ENCODE measurements at places on chromosomes 7 and 10. TPM values are rescaled to one million over a fixed set of nuclear protein-coding genes. Genes with fewer than 3 reads are reported as not detected.

Gene HYAL4
- 0.18 TPM for total RNA-seq

Gene UBTD1
- total RNA-seq: 15.2 TPM

Gene CLEC5A
- total RNA-seq: 2.3 TPM

Gene GSAP
- 13.8 TPM for total RNA-seq

Gene SH2D4B
- total RNA-seq: 0.12 TPM

Gene ASZ1
- not detected for total RNA-seq

Gene C10orf90
- total RNA-seq: 0.70 TPM

Gene SRRM3
- 1.5 TPM for total RNA-seq

Gene OR2A12
- not detected for total RNA-seq

Data from metanephros (tissue), 2 donors.